ENCODE measurements at places on chromosomes 6 and 20.

DNA sequence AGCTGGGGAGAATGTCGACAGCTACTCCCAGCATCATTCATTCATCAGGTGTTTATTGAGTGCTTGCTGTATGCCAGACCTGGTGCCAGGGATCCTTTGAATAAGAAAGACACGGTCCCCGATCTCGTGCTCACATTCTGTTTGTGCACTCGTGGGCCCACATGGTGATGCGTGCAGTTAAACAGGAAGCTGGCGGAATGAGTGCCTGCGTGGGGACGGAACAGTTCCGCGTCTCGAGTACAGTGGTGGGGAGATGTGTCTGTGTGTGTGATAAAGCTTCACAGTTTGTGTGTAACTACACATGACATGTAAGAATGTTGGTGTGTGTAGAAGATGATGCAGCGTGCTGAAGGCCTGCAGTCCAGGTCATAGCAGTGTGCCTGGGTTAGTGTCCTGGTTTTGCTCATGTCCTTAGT, 6.5 kb downstream of the RBM38 start:
- DNase-seq, result peak; percentile 35

DNA sequence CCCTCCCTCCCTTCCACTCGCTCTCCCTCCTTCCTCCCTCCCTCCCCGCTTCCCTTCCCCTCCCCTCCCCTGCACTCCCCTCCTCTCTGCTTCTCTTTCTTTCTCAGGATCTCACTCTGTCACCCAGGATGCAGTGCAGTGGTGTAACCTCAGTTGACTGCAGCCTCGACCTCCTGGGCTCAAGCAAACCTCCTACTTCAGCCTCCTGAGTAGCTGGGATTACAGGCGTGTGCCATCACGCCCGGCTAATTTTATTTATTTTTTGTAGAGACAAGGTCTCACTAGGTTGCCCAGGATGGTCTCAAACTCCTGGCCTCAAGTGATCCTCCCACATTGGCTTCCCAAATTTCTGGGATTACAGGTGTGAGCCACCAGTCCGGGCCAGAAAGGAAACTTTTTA, 23.6 kb upstream of the SERPINB1 start:
- DNase-seq, result no peak

DNA sequence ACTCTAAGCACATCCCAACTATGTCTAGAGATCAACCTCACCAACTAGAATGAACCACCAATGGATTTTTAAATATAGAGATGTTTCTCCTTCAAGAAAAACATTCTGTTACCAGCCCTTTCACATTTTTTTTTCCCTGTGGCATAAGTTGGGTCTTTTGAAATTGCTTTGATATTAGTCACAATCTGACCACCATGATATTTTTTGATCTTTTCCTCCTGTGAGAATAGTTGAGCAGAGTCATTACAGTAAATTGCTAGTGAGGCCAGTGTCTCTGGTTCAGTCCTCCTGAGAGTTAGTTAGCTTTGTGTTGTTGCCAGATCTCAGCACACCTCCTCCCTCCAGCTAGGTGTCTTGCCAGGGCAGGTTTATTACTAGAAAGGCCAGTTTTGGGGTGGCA, 79.7 kb upstream of the MYLIP start:
- no peak for DNase-seq

- no peak for DNase-seq
These were observed 63.3 kb upstream of the MAP7 start for GRCh38 chr6:136613477-136613876.

GRCh38 chr6:161494566-161494965, 220.7 kb upstream of the AGPAT4 start:
- no peak for DNase-seq

DNA sequence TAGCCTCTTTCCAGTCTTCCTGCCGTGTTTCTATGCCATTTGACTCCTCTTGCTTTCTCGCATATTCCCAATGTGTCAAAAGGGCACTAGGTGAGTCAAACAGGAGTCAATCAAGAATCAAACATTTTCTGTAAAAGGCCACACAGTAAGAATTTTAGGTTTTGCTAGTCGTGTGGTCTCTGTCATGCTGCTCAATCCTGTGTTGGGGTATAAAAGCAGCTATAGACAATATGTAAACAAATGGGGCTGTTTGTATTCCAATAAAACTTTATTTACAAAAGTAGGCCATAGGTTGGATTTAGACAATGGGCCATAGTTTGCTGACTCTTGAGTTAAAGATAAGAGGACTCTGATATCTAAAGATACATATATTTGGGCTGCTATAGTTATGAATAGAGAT, 235.4 kb upstream of the BTBD3 start:
- DNase-seq, result no peak

- no peak for DNase-seq
These were observed 19.3 kb upstream of the ZNF831 start for GRCh38 chr20:59144179-59144830.

- no peak for DNase-seq
These were observed 51.0 kb upstream of the PMEPA1 start for GRCh38 chr20:57760698-57761412.

- DNase-seq, result no peak
These were observed 609.0 kb downstream of the QKI start for GRCh38 chr6:164023535-164023934.

- DNase-seq, result no peak
These were observed 115.5 kb upstream of the CST7 start for GRCh38 chr20:24833592-24833991.

GRCh38 chr6:130794738-130795137, 32.5 kb upstream of the SMLR1 start:
- no peak for DNase-seq

DNA sequence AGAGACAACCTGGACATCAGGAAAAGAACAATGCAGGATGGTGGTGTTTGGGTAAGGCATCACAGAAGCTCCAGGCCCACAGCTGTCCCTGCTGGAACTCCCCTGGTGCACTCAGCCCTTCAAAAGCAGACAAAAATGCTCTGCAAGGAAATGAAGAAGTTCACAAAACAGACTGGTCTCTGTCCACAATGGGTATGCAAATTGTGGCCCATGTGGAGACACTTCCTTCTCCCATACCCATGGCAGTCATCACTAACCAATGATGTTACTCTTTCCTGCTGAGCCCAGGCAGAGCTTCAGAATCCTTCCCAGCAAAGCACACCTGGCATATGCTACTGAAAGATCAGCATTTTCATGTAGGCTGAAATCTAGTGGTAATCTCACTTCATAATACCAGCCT, 42.6 kb upstream of the PXDC1 start:
- no peak for DNase-seq

DNA sequence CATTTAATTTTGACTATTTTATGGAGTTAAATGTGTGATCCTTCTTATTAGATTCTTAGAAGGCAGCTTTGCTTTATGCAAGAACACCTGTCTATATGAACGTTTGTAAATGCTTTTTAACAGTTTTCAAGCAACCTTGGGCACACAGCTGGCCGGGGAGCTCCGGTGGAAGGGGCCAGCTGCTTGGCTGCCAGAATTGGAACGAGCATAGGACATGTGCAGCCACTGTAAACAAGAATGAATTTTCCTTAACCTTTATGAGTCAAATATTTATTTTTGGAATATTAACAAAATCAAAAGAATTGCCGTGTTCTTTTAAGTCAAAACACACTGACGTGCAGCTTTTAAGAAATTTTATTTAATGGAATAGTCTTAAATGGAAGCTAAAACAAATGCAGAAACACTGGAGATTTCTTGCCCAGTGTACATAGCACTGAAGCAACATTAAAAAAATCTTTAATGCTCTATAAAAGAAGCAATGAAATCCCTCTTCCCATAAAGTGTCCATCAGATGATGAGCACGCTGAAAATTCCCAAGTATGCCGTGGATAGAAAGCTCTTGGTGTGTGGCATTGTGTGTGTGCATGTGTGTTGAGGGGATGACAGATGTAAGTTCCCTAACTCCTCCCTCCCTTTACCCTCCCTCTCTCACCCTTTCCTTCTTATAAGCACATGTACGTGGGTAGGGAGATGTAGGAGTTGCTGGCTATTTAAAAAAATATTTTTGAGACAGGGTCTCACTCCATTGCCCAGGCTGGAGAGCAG, 208.9 kb upstream of the EXOC2 start:
- DNase-seq, result no peak

DNA sequence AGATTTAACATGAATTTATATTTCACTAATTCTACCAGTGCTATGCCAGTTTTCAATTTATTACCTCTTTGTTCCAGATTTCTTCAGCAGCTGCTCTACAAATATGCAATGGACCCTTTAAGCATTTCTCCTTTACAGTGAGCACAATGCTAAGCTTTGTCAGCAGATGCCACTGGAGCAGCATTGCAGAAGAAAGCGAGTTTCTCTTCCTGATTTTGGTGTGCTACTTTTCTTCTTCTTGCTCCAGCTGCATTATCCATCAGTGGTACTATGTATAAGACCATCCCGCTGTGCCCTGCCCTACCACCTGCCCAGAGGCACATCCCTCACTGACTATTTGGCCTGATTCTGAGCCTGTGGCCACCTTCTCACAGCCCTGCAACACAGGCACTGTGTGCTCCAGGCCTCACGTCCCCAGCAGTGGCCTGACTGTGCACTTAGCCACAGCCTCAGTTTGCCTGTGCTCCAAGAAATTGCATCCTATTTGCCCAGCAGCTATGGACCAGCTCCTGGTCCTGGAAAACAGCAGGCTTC, 84.1 kb downstream of the TNFAIP3 start:
- DNase-seq, result no peak

DNA sequence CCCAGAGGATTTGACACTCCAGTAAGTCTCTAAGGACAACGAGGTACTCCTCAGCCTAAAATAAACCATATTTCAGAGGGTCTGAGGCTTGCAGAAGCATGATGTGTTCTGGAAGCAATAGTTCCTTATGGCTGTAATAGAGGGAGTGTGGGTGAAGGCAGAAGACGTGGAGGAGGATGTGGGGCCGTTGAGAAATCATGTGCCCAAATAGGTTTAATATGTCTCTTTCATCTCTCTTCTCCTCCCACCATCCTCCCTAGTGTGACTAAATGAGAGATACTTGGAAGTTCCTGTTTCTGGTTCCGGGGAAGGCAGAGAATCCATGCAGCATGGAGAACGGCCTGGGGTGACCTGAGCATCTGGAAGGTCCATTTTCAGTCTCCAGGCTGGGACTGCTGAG, 174.0 kb upstream of the RSPO3 start:
- no peak for DNase-seq
